NCI-H2029 (cell line): ENCODE measurements at places on chromosomes 6 and 20.

- DNase-seq: peak; percentile 92
These were observed 101.1 kb upstream of the LRFN2 start for GRCh38 chr6:40688214-40688761.

GRCh38 chr6:90610751-90611542 is 24.1 kb upstream of the MAP3K7 start:
- DNase-seq: no peak

- DNase-seq: no peak
These were observed 33.3 kb upstream of the AFDN start for GRCh38 chr6:167793421-167793820.

- DNase-seq: no peak
These were observed 36.2 kb upstream of the CCDC167 start for GRCh38 chr6:37535759-37536490.
